NCI-H1930 (cell line): ENCODE measurements at places on chromosomes 1 and 21.

DNA sequence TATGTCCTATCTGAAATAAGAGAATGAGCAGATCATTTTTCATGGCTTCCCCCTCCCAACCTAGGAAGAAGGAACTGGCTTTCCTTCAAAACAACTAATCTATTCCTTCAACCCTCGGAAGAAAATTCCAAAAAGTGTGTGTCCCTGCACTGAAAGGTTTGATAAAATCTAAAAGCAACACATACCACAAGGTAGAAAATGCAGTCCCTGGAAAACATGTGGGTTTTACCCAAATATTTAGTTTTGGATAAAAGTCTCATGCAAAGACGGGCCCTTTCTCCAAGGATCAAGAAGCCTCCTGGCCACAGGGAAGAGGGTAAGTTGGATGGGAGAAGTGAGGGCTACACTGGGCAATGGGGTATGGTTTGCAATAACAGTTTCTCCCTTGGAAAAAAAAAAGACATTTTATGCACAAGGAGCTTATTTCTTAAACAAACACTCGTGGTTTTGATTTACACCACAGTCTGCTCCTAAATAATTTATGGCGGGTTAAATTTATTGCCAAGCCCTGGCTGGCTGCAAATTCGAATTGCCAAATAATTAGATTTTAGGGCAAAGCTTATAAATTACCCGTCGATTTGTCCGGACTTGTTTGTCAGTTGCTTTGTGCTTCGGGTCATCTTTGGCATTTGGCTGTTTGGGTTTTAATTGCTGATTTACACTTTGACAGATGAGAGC is 28.9 kb downstream of the ERI3 start:
- no peak for DNase-seq

DNA sequence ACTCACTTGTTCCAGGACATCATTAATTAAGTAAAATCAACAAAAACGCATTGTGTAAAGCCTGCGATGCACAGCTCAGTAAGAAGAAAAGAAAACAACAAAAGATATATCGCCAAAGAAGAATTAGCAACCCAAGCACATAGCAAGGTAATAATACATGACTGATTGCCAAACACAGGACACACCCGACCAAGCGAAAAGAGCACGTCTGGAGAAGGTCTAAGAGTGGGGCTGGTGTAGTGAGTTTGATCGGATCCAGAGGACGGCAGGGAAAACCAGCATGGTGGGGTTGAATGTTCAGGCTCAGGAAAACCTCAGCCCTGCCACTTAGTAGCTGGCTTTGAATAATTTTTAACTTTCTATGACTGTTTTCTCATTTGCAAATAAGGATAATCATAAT is 69.8 kb downstream of the JAK1 start:
- DNase-seq = no peak

- no peak for DNase-seq
Measured at GRCh38 chr1:21547876-21548275, 38.7 kb downstream of the ALPL start.

DNA sequence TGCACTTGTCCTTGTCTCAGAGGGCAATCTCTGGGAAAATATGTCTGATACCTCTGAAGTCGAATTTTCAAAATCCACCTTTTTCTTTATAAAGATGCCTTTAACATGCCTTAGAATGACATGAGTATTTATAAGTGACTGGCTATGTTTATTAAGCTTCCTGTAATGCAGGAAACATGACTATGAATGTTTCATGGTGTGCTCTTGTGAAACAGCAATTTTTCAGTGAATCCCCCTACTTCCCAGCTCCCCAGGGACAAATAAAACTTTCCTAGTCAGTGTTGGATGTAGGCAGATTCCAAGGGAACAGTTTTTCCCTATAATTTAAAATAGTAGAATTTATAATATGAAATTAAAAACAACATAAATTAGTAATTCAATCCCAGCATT is 437.0 kb downstream of the LMO4 start:
- no peak for DNase-seq

DNA sequence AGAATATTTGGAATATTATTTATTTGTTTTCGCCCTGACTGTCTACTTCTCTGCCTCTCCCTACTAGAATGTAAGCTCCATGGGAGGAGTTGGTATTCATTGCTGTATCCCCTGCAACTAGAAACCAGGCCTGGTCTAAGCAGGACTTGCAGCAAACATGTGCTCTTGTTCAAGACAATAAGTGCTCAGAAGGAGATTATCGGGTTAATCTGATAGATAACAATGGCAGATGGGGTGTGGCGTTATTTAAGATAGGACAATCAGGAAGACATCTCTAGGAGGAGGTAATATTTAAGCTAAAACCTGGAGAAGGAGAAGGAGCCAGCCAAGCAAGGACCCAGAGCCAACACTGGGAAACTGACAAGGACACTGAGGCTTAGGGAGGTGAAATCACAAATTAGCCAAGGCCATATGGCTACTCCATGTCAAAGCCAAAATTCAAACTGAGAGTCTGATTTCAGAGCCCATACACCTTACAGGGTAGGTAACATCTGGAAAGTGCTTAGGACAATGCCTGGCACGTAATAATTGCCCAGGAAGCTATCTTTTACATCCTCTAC is 41.5 kb downstream of the STYXL2 start:
- no peak for DNase-seq

- no peak for DNase-seq
Measured at GRCh38 chr1:65412984-65413375, 7.5 kb upstream of the LEPR start.

- DNase-seq = no peak
Measured at GRCh38 chr1:36492491-36492890, 9.8 kb upstream of the CSF3R start.

GRCh38 chr1:164498792-164499191 is 60.2 kb upstream of the PBX1 start:
- DNase-seq = no peak

- no peak for DNase-seq
Measured at GRCh38 chr1:228339766-228340685, 66.6 kb downstream of the TRIM11 start.

DNA sequence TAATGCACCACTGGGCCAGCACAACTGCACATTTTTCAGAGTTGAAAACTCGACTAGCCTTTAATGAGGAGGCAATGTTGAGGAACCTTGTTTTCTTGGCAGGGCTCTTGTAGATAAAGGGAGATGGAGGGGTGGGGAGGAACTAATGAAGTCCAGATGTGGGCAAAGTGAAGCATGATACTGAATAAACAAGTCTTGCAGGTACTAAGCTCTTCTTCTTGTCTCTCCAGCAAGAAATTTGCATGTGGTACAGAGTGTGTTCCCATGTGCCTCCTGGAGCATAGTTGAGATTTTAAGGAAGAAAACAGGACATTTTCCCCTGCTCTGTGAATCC is 47.0 kb downstream of the PLPP3 start:
- no peak for DNase-seq

DNA sequence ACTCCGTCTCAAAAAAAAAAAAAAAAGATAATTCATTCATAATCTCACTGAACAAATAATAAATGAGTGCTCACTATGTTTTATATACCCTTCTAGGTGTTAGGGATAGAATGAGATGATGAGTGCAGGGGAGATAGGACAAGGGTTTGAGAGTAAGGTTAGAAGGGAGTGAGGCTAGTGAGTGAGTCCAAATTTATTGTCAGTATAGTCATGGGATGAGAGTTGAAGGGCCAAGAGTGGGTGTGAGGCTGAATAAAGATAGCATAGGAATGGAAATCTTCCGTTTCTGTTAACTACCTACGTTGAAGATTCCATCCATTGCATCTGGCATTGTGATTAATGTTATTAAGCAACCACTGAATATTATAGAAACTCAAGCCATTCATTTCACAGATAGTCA is 16.8 kb downstream of the GNAI3 start:
- no peak for DNase-seq

DNA sequence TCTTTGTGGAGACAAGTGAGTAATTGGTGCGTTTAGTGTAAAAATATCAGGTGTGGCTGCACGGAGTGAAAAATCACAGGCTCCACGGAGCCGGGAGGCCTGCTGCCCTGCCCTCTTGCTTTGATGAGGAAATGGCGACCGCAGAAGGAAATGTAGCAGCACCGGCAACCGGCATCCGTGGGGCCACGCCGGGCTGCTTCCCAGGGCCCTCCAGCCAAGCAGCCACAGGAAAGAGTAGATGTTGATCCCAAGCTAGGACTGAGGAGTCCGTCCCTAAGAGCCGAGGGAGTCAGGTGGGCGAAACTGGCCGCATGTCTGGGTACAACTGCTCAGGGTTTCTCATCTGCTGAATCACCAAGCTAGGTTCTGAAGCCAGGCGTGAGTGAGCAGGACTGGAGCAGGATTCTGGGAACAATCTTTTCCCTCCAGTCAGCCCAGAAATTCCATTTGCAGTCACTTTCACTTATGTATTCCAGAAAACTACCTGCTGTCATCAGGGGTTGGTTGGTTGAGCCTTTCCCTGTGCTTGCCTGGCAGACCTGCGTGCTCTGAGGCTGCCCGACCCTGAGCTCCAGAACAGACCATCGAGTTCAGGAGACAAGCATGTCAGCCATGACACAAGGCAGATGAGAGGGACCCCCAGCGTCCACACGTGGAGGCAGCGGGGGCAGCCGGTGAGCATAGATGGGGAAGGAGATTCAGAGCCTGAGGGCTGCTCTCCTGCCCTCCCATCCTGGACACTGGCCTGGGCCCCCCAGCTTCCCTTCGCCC is 5.8 kb upstream of the ITGB2 start:
- DNase-seq = no peak

DNA sequence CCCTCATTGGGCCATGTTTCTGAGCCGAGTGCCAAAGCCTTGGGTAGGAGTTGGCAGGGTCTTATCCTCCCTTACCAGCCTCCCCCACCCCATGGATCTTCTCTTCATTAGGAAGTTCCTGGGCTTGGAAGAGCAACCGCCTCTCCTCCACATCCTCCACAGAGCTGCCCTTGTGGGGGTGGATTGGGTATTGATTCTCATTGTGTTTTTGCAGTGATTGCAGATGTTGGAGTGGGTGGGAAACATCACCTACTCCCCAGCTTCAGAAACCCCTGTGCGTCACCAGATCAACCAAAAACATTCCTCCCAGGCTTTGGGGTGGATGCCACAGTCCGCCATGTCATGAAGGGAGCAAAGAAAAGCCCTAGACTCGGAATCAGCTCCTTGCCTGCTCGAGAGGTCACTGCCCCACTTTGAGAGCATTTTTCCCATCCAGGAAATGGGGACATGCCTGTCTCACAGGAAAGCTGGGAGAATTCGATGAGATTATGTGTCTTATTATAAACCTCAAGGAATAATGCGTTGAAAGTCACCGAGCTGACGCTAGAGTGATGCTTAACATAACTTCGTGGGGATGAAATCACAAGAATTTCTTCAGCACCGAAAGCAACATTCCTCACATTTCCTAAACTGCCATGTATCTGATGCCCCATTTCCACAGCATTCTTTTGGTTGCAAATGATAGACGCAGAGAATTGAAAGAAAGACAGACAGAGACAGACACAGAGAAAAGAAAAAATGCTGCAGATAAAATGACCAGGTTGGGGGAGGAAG is 44.7 kb upstream of the ZBTB40 start:
- no peak for DNase-seq

DNA sequence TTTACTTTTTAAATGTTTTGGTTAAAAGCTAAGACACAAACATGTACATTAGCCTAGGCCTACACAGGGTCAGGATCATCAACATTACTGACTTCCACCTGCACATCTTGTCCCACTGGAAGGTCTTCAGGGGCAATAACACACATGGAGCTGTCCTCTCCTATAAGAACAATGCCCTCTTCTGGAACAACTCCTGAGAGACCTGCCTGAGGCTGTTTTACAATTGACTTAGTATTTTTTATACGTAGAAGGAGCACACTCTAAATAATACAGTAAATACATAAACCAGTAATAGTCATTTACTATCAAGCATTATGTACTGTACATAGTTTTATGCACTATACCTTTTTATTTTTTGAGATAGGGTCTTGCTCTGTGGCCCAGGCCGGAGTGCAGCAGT is 14.1 kb upstream of the MOB3C start:
- no peak for DNase-seq

DNA sequence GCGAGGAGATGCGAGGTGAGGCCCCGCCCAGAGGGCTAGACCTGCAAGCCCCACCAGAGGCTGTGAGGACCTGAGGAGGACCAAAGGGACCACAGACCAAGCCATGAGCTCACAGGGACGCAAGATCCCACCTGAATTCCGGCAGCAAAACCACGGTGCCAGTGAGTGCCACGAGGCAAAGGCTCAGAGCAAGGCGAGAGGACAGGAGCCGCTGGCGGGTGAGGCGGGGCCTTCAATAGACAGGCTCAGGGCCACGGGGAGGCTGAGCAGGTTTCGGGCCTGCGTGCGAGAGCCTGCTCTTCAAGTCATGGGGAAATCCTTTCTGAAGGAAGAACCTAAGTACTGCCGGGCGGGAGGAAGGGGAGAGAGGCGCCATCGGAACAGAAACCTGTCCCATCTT is 7.1 kb upstream of the TMEM240 start:
- DNase-seq = no peak

- DNase-seq = no peak
Measured at GRCh38 chr1:221878134-221878533, 136.2 kb upstream of the DUSP10 start.

- no peak for DNase-seq
Measured at GRCh38 chr1:12179111-12179519, 12.3 kb downstream of the TNFRSF1B start.

DNA sequence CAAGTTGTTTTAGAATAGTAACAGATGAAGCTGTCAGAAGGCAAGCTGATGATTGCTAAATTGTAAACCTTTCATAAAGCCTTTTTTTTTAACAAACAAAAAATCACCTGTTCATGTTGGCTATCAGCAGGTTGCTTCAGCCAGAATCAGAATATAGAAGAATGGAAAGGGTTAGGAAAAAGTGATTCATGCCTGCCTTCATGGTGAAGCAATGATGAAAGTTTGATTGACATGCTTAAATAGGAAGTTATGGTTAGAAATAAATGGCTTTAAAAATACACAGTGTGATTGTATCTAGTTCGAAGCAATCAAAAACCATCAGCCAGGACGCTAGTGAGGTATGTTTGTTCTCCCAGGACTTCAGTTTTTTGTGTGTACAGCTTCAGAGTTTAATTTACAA is 37.9 kb downstream of the GABPA start:
- no peak for DNase-seq

DNA sequence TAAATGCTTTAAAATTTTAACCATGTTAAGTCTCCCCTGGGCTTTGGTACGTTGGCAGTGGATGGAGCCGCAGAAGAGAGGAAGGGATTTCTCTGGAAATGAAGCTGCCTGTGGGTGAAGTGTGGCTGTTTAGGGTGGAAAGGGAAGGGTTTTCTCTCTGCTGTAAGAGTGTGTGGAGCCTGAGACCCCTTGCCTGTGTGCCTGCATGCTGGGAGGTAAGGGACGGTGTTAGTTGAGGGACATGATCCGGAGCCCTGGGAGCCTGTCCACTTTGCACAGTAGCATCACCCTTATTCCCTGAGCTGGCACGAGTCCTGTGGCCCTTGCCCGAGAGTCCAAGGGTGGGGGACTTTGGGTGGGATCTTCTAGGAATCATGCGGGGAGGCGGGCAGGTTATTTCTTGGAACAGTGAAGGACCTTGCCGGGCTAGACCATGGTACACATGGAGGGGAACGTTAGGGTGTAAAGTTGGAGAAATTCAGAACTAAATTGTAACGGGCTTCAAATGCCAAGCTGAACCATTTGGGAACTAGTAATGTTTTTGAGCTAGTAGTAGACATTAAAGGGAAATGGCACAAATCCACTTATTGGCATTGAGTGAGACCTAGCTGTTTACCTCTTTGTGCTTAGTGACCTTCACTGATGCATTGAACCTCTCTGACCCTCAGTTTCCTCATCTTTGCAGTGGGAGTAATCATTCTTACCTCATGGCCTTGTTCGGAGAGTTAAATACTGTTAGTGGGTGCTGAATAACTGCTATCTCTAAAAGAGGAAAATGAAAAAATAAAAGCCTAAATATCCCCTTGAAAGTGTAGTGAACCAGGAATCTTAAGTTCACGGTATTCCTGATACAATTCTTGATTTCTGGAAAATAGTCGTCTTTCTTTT is 3.5 kb downstream of the GALNT2 start:
- DNase-seq = no peak
